ENCODE measurements at places on chromosomes 4 and X.

DNA sequence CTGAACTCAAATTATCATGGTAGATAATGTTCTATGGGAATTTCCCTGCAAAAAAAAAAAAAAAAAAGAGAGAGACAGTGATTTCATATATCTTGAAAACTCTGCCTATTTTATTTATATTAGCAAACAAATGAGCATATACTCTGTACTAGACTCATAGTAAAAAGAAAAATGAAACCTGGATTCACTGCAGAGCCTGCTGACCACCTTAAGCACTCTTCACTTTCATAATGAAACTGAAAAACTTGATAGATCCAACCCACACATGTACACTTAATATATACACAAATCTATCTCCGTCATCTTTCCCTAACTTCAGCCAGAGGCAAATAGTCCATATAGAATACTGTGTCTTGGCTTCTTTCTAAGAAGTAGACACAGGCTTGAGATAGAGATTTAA lies 226.1 kb upstream of the KCNIP4 start:
- DNase-seq, result no peak

DNA sequence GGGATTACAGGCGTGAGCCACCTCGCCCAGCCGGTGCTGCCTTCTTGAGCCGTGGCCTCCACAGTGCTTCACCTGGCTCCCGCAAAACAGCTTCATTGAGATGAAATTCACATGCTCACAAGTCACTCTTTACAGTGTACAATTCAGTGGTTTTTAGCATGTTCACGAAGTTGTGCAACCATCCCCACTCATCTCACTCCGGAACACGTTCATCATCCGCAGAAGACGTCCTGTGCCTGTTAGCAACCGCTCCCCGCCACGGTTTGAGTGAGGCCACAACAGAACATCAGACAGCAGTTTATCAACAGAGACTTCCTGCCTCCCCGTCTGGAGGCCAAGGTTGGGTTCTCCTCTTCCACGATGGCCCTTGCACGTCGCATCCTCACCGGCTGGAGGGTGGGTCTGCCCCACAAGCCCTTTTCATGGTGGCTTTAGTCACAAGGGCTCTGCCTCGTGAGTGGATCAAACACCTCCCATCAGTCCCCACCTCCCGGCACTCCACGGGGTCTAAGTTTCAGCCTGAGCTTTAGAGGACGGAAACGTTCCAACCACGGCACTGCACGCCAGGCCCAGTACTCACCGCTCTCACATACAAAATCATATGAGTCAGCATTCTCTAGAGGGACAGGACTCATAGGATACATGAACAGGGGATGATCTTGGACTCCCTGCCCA lies 29.6 kb upstream of the SPON2 start:
- peak; percentile 89 for DNase-seq

DNA sequence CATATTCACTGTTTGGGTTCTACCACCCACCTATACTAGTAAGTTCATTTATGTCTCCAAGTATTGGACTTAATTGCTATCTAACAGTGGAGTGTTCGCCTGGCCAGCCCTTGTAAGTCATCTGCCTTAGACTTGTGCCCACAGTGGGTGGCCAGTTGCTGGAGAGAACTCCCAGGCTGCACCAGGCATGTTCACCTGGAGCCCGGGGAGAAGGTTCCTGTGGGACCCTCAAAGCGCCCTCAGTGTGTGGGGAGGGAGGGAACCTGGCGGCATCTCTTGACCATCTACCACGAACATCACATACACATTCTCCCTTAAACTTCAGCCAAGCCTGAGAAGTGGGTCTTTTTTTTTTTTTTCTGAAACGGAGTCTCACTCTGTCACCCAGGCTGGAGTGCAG lies 138.1 kb downstream of the CPZ start:
- DNase-seq, result no peak

GRCh38 chr4:169124661-169125060 lies 114.6 kb upstream of the CBR4 start:
- no peak for DNase-seq

- DNase-seq, result no peak
Measured at GRCh38 chr4:138449938-138450337, 207.8 kb upstream of the SLC7A11 start.

DNA sequence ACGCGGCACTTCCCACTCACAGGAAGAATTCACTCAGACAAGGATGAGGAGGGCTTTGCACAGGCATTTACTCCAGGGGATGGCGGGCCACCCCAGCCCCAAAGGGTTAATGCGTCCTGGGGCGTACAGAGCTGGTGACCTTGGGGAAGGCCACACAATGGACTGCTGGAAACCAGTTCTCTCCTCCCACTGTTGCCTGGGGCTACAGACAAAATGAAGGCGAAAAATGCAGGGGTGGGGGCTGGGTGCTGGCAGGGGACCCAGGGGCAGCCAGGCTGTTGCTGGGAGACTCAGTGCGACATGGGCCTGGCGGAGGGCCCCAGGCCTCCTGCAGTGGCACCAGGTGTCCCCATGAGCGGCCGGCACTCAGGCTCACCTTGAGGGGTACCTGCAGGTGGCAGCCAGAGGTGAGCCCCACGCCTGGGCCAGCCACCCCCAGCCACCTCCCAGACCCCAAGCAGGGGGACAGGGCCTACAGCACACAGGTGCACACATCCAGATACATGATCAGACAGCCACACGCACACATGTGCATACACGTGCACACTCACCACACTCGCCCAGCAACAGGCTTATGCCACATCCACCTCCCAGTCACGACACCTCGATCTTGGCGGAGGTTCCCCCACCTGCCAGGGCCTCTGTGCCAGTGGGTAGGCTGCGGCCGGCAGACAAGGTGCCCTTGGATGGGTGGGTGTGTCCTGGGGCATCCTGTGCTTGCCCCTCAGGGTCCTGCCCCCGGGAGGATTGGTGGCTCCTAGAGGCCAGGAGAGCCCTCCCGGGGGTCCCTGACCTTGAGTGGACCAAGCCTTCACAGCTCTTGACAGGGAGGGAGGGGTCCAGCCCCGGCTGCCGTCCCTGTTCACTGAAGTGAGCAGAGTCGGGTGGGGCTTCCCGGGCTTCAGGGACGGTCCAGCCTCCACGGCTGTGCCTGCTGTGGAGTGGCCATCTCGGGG lies 13.1 kb downstream of the NAT8L start:
- DNase-seq, result no peak

DNA sequence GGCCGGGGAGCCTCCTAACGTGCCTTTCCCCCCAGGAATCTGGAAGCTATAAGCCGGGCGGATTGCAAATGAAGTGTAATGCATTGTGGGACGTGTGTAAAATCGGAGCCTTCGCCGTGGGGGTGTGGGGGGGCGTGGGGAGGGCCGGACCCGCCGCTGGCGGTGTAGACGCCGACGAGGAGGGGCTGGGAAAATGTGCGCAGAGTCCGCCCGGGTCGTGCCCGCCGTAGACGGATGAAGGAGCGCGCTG lies 1.3 kb downstream of the STOX2 start:
- DNase-seq, result no peak

DNA sequence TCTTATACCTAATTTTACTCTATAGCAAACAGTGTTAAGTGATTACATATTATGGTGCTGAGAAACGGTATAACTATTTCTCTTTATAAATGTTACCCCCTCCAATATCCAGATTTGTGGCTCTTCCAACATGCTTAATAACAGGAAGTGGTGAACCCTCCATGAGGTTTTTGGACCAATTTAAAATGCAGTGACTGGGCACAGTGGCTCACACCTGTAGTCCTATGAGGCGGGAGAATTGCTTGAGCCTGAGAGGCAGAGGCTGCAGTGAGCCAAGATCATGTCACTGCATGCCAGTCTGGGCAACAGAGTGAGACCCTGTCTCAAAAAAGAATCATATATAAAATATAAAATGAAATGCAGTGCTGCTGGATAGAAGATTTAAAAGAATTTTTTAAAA lies 137.3 kb downstream of the MGST2 start:
- DNase-seq, result no peak

GRCh38 chr4:156685308-156685707 lies 286.3 kb downstream of the PDGFC start:
- no peak for DNase-seq

DNA sequence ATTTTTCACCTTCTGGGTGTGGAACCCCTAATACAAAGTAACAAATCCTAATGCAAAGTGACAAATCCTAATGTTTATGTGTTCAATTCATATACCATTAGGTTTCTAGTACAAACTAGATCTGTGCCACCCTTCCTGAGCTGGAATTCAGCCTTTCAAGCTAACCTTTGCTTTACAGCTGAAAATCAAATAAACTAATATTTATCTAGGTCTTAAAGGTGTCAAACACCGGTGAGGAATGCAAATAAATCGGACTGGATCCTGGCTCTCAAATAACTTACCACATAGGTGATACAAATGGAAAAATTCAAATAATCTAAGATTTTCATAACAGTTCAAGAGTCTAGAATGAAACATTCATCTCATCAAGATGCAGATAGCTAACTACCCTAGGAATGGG lies 11.6 kb downstream of the IRF2 start:
- DNase-seq, result no peak

GRCh38 chr4:81914623-81915022 lies 442.9 kb upstream of the RASGEF1B start:
- no peak for DNase-seq

DNA sequence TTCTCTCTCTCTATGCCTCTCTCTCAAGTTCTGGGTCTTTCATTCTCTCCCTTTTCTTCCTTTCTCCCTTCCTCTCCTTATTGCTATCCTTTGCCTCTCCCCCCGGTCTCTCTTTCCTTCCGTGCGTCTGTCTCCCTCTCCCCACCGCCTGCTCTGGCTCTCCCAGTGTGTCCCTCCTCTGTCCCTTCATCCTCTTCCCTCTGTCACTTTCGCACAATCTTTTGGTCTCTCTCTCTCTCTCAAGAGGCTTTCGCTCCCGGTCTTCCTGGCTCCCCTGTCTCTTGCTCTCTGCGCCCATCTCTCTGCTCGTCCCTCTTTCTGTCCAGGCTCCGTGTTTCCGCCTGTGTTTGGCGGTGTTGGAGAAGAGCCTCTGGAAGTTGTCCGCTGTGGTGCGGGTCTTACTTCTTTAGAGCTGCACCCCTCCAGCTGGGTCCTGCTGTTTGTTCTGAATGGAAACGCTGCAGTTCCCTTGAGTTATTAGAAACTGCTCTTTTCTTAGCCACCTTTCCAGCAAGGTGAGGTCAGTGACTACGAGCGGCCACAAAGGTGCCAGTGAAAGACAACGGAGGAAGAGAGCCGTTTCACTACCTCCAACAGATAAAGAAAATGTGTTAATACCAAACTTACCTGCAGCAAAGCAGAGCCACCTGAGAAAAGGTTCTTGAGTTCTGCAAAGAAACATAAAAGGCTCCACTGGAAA lies 1.1 kb downstream of the BMPR1B start:
- DNase-seq, result no peak

DNA sequence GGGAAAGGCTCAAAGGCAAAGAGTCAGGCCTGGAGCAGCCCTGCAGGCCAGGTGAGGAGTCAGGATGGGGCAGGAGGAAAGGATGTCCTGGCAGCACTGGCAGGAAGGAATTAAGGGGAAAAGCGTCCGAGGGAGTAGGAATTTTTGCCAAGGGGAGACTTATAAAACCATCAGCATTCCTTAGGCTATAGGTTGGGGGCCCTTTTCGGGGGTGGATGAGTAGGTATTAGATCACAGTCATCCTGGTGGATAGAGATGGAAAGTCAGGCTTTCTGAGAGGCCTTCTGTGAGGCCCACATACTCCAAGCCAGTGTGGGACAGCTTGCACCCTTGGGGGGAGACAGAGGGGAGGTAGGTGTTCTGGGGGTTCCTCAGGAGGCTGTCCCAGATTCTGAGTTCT lies 12.3 kb downstream of the STARD8 start:
- no peak for DNase-seq

DNA sequence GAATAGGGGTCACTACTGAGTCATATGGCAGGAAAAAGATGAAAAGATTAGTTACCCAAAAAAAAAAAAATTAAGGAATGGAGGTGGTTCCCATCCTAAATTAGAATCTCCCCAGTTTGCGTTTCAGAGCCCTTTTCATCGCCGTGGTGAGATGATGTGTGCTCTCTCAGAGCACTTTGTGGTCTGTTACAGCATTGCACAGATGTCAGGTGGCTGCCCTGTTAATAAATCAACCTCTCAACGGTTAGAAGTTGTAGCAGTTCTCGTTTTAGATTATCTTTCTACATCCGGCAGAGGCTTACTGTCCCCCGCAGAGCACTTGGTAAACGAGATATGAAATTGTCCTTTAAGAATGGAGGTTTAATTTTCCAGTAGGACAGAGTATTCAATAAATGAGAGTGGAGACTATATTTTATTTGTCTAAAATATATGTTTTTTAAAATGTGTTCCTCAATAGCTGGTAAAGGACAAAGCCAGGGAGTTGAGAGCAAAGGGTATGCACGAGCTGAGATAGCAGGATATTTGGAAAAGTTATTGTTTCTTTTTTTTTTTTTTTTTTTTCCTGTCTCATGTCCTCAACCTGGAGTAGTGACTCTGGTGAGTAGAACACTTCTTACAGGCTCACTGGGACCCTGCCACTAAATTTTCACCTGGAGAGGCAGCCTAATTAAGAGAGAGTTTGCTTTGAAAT lies 26.9 kb downstream of the AFF1 start:
- peak; percentile 21 for DNase-seq

DNA sequence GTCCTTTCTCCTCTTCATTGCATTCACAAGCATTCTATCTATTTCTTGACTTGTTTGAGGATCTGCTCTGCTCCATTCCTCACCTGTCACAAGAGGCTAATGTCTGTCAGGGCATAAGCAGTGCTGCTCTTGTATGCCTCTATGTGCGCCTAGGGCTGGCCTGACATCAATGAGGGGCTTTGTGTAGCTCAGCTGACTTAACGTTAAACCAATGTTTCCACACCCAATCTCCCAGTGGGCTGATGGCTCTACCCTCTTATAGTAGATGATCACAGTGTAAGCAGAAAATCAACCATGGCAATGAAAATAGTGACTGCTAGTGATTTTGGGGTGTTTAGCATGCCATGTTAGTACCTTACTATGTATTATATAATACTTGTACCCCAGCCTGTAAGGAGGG lies 139.0 kb downstream of the UNC5C start:
- no peak for DNase-seq

- no peak for DNase-seq
Measured at GRCh38 chrX:154476821-154477220, 2.3 kb downstream of the LAGE3 start.

- no peak for DNase-seq
Measured at GRCh38 chrX:47499293-47499692, 16.3 kb upstream of the ZNF41 start.

GRCh38 chrX:119466970-119467369 lies 1.3 kb upstream of the SLC25A5 start:
- no peak for DNase-seq

GRCh38 chr4:118803253-118803652 lies 32.7 kb downstream of the SEC24D start:
- no peak for DNase-seq

DNA sequence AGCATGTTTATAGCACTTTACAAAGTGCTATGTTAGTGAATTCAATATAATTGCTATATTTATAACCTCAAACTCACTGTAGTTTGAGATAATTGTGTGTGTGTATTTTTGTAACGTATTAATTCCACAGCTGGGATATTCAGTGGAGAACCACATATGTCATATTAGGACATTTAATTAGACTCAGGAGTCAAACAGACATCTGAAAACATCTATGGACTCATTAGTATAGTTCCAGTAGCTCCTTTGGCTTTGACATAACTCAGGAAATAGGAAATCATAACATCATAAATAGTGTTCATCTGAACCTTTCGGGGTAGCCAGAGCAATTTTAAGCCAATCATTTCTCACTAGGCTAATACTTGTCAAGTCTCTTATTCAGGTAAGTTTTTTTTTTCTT lies 38.8 kb downstream of the NAA11 start:
- DNase-seq, result no peak
